ENCODE measurements at places on chromosomes 13 and 19.

DNA sequence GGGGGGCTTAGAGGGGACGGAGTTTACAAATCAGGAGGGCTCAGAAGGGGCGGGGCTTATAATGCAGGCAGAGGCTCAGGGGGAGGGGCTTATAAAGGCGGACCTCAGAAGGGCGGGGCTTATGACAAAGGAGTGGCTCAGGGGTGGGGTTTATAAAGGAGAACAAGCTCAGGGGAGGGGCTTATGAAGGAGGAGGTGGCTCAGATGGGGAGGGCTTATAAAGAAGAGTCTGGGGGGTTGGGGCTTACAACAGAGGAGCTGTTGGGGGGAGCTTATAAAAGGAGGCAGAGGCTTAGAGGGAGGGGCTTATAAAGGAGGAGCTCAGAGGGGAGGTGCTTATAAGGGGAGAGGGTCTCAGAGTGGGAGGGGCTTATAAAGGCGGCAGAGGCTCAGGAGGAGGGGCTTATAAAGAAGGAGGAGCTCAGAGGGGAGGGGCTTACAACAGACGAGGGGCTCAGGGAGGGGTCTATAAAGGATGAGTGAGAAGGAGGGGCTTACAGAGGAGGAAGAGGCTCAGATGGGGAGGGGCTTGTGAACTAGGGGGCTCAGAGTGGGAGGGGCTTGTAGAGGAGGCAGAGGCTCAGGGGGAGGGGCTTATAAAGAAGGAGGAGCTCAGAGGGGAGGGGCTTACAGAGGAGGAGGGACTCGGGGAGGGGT is 1.0 kb downstream of the SMIM24 start:
- DNase-seq, result no peak

DNA sequence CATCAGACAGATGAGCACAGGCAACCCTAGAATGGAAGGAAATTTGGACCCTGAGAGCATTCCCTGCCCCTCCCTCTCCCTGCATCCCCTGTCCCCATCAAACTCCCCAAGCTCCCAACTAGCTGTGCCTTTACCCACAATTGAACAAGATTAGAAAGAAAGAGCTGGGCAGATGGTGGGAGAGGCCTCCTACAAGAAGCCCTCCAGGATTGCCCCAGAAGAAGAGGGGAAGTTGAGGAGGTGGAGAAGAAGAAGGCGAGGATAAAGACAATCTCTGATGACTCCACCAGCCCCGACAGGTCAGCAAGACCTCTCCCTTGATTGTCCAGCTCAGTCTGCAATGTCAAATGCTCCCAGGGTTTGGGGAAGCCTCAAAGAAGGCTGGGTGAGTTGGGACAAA is 11.9 kb downstream of the UNC13A start:
- no peak for DNase-seq

DNA sequence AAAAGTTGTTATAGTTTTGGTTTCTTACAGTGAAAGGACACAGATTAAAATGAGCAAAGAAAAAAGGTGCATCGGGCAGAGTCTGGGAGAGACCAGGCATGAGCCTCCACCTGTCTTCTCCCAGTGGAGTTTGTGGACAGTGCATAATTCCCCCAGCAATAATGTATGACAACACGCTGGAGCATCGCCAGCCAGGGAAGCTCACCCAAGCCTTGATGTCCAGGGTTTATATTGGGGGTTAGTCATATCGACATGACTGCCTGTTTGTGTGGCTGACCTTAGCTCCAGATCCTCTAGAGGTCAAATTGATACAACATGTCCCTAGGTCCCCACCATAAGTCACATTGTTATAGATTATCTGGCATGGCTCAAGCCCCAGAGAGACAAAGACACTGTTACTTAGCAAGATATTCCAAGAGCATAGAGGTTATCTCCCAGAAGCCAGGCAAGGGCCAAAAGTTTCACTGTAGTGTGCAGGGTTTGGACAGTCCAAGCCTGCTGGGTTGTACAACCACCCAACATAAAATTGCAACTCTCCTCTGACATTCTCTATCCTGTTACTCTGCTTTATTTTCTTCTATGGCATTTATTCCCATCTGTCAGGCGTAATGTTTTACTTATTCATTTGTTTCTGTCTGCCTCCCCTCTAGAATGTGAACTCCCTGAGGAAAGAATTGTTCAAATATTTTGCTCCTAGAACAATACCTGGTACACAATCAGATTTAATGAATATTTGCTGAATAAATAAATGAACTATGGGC is 5.6 kb upstream of the KLK13 start:
- DNase-seq, result no peak

GRCh38 chr19:55385724-55386492 is at the start of gene RPL28:
TSS of gene RPL28 (plus strand) at chr19:55385932. CDS start at chr19:55386358, 426 bp downstream.
- peak; percentile 99 for DNase-seq

- no peak for DNase-seq
Observed at GRCh38 chr13:43388282-43389034, 365.1 kb downstream of the DNAJC15 start.

DNA sequence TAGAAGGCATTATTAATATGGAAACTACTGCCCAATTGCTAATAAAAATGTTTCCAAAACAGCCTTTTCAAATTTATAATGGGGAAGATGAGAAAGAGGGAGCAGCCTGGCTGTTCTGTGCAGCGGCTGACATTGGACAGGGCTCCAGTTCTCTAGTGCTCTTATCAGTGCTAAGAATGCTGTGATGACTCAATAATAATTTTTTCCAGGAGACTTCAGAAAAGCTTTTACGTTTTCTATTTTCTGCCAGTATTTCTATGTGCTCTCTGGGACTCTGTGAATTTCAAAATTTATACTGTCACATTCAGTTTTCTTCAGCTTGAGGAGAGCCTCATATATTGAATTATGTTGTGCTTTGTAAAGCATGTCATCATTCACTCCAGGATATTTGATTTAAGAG is 209.6 kb downstream of the VWA8 start:
- DNase-seq, result peak; percentile 29

GRCh38 chr19:23099966-23100365 is 16.9 kb upstream of the ZNF730 start:
- DNase-seq, result no peak
